ENCODE measurements at places on chromosomes 3 and 15. TPM values are rescaled to one million over a fixed set of nuclear protein-coding genes. Genes with fewer than 3 reads are reported as not detected.

The CD86 gene
- 21.6 TPM for total RNA-seq

The GOLGA6B gene
- not detected for total RNA-seq

The DET1 gene
- total RNA-seq: 8.7 TPM

The PIERCE2 gene
- 2.2 TPM for total RNA-seq

The ZNF385D gene
- 2.7 TPM for total RNA-seq

The CKMT1B gene
- total RNA-seq: 3.0 TPM

DNA sequence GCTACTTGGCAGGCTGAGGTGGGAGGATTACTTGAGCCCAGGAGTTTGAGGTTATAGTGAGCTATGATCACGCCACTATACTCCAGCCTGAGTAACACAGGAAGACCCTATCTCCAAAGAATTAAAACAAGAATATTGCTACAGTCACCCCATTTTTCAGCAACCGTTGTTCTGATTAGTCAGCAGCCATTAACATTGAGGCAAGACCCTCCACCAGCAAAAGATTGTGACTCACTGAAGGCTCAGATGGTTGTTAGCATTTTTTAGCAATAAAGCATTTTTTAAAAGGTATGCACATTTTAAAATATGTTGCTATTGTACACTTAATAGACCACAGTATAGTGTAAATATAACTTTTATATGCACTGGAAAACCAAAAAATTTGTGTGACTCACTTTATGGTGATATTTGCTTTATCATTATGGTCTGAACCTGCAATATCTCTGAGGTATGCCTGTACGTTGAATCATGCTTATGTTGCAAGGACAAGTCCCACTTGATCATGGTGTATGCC is 492.6 kb downstream of the SQOR start:
- DNase-seq: no peak

GRCh38 chr3:126101521-126101982 is 17.6 kb upstream of the SLC41A3 start:
- DNase-seq: no peak

DNA sequence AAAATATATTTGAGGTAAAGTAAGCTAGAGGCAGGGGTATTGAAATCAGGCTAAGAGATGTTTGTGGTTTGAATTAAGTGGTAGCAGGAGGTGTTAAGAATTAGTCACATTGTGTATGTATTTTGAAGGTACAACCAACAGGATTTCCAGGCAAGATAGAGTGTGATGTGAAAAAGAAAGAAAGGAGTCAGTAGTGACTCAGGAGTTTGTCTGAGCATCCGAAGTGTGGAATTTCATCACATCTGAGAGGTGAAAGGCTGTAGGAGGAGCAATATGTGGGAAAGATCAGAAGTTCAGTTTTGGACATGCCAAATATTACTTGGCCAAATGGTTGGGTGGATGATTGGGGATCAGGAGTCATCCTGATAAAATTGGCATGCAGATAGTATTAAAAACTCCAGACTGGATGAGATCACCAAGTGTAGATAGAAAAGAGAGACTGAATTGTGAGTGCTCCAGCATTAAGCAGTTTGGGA is 32.1 kb upstream of the EBLN2 start:
- DNase-seq: no peak

GRCh38 chr3:78827618-78828017 is 940.2 kb downstream of the ROBO1 start:
- DNase-seq: no peak

- no peak for DNase-seq
Measured at GRCh38 chr15:56086566-56086965, 93.2 kb upstream of the NEDD4 start.

DNA sequence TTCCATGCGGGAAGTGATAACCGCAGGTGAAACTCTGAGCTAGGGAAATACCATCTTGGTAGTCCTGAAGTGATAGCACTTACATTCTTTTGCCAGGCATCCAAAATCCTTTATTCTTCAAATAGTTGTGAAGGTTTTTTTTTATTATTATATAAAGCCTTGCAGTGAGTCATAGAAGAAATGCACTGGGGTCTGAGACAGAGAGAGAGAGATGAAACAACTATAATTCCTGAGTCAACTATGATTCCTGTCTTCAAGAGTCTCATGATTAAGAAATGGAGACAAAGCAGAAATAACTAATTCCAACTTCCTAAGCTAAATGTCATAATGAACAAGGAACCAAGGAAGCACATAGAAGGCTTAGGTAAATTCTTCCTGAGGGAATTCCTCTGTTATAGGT is 495.6 kb downstream of the LPP start:
- no peak for DNase-seq

GRCh38 chr3:62703451-62704167 is 171.6 kb downstream of the CADPS start:
- no peak for DNase-seq

DNA sequence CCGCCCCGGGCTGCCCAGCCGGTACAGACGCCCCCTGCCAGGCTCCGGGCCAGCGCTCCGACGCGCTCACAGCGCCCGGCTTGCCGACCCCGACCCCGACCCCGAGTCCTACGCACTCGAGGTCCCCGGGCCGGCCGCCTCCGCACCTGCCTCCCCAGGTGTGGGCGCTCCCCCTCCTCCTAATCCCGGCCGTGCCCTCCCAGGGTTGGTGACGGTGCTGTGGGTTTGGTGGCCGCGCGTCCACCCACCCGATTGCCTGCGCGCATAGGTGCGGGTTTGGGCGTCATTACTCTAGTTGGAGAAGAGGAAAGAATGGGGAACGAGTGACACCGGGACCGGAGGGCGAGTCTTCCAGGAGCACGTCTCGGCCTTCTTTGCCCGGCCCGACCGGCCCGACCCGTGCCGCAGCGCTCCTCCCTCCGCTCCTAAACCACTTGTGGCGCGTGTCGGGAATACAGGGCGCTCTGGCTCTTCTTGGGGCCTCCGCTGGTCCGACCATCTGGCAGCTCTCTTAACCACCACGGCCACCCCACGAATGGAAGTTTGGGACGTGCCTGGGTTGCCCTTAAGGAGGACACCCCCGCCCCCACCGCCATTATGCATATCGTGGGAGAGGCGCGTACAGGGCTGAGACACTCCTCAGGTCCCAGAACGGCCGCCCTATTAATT is 810 bp upstream of the THRB start:
- no peak for DNase-seq

DNA sequence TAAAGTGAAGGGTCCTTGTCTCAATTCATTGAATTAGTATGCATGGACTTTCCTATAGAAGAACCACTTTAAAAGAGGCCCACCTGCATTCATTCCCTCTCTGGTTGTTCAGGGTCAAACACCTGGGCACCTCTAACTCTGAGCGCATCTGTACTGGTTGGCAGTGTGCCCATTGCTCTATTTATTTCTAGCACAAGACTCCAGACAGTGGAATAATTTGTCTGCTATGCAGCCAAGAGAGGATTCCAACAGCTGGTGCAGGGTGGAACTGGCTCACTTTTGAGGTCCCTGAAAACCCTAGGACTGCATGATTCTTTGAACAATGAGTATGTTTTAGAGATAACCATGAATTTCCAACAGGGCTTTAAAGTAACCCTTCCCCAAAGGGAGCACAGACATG is 57.9 kb downstream of the CCDC33 start:
- DNase-seq: no peak

GRCh38 chr15:63861946-63862517 is 28.3 kb upstream of the HERC1 start:
- no peak for DNase-seq

GRCh38 chr15:78567531-78567930 is 2.2 kb downstream of the CHRNA5 start:
- DNase-seq: no peak

- DNase-seq: no peak
Measured at GRCh38 chr15:69679623-69680228, 227.1 kb downstream of the RPLP1 start.

DNA sequence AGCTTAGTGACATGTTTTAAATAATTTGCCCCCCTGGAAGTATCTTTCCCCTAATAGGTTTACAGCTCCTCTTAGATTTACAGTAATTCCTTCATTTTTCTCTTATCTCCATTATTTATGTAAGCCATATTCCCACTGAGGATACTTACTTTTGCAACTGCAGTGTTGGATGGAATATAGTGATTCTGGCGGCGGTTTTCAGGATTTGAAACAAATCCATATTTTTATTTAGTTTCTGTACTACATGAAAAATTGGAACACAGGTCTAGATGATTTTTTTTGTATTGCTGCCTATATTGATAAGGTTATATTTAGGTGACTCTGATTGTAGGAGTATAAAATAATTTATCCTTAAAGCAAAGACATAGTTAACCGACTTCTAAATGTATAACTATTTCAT is 391.6 kb upstream of the SUCLG2 start:
- no peak for DNase-seq

- no peak for DNase-seq
Measured at GRCh38 chr3:187186801-187187421, 10.4 kb upstream of the RTP1 start.

DNA sequence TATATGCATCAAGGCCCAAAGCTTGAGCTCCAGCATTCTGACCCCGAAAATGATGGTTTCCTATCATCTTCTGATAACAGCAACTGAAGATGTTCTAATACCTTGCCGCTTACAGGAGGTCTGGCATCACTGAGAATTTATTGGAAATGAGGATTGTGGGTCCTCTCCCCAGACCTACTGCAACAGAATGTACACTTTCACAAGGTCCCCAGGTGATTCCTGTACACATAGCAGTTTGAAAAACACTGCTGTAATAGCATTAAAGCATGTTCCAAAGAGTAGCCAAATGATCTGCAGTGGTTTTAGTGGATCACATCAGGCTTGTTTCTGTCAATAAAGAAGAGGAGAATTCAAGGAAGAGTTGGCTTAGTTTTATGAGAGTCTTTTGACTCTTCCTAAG is 11.3 kb downstream of the TGFBR2 start:
- no peak for DNase-seq

- DNase-seq: no peak
Measured at GRCh38 chr3:157132936-157133335, 27.0 kb downstream of the CCNL1 start.

DNA sequence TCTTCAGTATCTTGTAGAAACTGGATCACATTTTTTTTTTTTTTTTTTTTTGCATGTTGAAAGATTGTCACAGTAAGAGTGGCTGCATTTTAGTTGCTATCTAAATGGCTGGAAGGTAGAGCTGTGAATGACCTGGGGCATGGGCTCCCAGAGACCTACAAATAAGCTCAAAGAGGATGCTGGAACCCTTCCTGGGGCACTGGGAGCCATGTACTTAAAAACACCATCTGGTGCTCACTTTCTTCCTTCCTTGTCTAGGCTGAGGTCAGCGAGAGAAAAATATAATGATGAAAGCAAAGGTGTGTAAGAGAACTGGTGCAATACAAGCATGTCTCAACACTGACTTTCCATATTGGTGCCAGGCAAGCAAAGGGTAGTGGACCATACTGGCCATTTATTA is 323.9 kb downstream of the SV2B start:
- DNase-seq: no peak

DNA sequence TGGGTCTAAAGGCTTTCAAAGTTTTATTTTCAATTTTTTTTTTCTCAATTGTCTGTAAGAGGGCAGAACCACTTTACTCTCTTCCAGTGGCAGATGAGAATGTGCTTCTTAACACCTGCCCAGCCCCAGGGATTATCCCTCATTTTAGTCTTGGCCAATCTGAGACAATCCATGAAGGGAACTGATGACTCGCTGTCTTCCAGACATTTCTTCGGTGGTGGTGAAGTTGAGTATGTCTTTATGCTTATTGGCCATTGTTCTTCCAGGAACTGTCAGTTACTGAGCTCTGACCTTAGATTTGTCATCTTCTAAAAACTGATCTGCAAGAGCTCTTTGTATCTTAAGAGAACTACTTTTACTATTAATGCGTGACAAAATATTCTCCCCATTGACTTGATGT is 139.5 kb downstream of the TJP1 start:
- no peak for DNase-seq

DNA sequence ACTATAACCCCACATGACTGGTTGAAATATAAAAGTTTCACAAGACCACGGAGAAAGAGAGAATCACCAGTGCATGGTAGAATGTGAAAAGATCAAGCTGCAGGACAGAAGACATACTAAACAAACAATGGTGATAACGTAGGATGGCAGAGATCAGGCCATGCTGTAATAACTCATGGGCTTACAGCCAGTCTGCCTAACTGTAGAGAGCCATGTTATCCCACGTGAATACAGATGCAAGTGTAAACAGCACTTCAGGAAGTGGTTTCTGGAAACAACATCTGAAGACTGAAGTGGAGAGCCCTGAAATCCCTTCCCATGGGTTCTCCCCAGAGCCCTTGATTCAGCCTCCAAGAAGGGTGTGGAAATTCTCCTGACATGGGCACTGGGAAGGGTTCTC is 103.2 kb upstream of the SLCO2A1 start:
- DNase-seq: no peak

Data from omental fat pad (tissue), 4 donors.